ENCODE measurements at places on chromosomes 12 and 14.

DNA sequence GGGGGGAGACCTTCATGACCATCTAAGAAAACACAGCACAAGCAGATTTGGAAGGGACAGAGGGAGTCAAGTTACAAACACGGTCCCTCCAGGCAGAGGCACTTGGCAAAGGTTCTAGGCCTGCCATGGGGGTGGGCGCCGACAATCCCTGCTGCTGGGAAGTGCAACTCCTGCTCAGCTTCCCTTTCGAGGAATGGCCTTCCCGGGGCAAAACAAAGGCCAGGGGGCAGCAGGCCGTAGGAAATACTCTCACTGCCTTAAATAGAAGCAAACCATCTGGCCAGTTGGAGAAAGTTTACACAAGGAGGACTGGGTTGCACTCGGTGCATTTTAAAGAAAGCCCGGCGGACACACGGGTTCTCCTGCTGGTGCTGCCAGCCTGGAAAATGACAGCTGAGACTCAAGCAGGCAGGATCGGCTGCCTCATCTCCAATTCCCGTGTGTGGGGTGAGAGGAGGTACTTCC, 65.8 kb downstream of the ITPK1 start:
- DNase-seq: no peak

DNA sequence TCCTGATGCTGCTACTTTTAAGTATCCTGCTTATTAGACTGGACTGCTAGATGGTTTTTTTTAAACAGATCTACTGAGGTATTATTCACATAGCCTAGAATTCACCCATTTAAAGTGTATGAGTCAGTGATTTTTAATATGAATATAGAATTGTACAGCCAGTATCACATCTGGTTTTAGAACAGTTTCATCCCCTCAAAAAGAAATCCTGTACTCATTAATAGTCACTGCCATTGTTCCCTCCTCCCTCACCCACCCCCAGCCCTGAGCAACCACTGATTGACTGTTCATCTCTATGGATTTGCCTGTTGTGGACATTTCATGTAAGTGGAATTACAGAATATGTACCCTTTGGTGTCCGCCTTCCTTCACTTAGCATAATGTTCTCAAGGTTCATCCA, 98.4 kb downstream of the PPP2R5C start:
- DNase-seq: no peak

DNA sequence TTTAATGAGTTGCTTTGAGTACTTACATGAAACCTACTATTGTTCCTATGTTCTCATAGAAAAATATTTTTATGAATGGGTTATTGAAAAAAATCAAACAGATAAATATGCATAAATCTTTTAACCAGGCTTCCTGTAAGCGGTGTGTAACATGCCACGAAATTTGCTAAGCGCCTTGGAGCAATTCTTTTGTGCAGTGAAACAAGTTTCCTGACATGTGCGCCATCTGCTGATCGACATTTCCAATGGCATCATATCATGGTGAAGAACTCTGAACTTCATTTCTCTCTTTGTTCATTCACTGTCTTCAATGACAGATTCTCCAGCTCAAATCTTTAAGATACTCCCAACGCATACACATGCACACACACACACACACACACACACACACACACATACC, 145.6 kb upstream of the NAV3 start:
- DNase-seq: no peak

DNA sequence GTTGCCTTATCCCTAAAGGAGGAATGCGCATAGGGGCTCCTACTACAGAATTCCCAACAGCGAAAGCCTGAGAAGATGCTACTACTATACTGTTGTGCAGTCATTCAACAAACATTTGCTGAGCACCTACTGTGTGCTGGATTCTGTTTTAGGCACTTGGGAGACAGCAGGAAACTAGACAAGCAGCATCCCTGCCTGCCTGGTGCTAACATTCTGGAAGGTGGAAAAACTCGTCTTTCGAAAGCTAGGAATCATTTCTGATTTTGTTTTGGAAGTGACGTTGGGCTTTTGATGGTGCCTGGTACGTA, 131.5 kb upstream of the NCOR2 start:
- DNase-seq: no peak

GRCh38 chr14:90681929-90682328, 134.3 kb downstream of the TTC7B start:
- DNase-seq: no peak

DNA sequence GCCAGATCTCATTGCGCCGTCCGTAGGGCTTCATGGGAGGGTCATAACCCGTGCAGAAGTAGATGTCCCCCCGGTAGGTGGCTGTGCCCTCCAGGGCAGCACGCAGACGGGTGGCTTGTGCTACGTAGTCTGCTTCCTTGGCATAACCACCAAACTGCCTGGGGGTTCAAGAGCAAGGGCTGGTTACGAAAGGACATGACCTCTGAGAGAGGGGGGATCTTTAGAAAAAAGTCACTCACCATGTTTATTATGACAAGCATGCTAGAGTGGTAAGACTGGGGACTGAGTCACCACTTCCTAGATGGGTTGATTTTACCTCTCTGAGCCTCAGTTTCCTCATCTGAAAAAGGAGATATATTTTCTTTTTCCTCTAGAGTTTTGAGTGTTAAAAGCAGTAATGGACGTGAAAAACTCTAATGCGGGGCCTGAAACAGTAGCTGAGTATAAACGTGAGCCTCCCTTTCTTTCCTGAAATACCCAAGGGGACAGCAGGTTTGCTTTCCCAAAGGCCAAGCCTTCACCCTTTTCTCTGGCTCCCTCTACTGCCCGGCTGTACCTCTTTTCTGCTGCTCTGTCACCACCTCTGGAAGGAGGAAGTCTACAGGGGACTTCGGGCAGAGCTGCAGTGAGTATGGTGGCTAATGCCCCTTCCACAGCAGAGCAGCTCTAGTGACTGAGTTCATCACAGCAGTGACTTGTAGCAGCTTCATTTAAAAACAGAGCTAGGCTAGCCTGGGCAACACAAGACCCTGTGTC, 23.5 kb upstream of the GPRC5D start:
- no peak for DNase-seq

- DNase-seq: no peak
Measured at GRCh38 chr14:61319706-61320105, 1.7 kb upstream of the PRKCH start.

GRCh38 chr14:91350813-91351511, 66.7 kb downstream of the CCDC88C start:
- DNase-seq: peak; percentile 20

DNA sequence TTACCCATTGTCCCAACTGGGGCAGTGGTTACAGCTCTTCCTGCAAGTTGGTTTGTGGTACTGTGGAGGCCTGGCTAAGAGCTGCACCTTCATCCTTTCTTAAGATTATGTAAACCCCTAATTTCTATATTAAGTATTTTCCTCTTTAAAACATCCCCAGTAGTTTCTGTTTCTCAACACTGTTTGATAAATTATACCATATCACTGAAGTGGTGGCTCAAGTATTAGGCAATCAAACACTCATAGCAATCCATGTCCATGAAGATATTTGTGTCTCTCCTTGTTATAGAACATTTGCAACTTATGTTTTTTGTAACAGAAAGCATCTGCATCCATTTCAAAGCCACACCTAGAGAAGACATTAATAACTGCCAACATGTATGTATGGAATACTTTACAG, 31.8 kb downstream of the ATXN3 start:
- DNase-seq: no peak

DNA sequence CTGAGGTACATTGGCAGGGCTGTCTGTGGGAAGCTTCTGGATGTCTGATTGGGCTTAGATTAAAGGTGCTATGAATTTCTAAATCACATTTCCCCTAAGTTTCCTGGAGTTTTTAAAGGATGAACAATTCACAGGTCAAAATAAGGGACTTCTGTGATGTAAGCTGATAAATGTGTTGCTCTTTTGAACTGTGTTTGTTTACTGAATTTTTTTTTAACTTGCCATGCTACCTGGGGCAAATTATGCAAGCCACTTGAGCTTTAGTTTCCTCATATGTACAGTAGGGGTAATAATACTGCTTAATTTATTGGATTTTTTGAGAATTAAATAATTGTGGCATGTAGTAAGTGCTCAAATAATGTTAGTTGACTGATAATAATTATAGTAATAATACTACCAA, 52.8 kb upstream of the CCDC91 start:
- no peak for DNase-seq

GRCh38 chr12:50538182-50538581, 33.4 kb downstream of the DIP2B start:
- DNase-seq: no peak

DNA sequence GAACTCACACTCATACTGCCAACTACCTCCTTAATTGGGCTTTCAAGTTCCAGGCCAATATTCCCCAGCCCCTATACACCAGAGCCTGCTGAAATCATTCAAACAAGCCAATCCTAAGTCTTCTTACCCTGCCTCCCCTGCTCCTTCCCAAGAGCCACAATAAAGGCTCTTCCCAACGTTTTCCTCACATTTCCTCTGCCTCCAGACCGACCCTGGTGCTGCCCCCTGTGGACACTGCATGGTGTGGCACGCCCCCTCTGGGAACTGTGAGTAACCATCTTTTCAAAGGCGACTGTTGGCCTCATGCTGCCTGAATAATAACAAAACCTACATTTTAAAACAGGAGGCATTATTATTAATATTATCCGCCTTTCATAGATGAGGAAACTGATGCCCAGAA, 111.6 kb upstream of the NOS1 start:
- no peak for DNase-seq

- peak; percentile 18 for DNase-seq
Measured at GRCh38 chr12:113221997-113222729, 899 bp downstream of the TPCN1 start.

DNA sequence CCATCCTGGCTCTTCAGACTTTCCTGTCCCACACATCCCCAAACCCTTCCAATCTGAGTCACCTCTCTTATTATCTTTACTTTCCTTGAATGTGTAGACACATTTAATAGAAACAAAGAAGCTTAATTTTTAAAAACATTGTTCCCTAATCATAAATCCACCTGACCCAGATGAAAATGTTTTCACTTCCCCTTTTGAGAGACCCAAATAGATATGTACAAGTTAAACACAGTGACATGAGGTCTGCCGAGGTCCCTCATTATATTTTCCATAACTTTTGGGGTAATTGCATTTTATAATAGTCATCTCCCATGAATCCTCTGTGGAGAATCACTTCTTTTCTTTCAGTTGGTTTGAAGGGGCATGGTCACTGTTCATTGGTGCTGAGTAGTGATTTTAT, 191.1 kb downstream of the GRIN2B start:
- no peak for DNase-seq

- DNase-seq: no peak
Measured at GRCh38 chr12:81866081-81866480, 106.9 kb upstream of the PPFIA2 start.

- peak; percentile 45 for DNase-seq
Measured at GRCh38 chr14:93332397-93332852, 411 bp downstream of the BTBD7 start.

DNA sequence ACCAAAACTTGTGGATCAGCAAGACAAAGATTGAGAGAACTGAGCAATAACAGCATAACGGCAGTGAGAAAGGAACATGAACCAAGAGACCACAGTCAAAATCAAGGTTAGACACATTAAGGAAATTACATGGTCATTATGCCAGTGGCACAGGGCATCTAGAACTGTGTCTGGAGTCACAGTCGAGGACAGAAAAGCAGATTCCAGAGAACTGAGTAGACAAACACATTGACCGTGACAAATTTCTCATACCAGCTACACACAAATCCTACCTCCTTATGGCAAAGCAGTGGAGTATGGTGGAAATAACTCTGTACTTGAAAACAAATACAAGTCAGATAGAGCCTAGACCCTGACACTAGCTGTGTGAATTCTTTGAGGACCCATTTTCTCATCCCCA, 367.3 kb downstream of the DUSP6 start:
- no peak for DNase-seq

GRCh38 chr12:15033641-15034040, 60.8 kb downstream of the PDE6H start:
- no peak for DNase-seq

DNA sequence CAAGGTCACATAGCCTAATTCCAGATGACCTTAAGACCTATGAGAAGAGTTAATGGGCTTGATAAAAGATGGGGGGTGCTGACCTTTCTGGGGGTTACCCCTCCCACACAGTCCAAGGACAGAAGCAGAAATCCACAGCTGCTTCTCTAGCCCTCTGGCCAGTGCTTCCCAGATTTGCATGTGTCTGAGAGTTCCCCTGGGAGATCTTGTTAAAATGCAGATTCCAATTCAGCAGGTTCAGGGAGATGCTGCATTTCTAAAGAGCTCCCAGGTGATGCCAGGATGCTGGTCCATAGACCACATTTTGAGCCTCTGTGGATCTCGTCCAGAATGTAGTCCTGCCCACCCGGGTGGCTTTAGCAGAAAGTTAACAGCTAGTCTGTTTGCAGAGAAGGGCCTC, 82.1 kb downstream of the WSCD2 start:
- DNase-seq: no peak

DNA sequence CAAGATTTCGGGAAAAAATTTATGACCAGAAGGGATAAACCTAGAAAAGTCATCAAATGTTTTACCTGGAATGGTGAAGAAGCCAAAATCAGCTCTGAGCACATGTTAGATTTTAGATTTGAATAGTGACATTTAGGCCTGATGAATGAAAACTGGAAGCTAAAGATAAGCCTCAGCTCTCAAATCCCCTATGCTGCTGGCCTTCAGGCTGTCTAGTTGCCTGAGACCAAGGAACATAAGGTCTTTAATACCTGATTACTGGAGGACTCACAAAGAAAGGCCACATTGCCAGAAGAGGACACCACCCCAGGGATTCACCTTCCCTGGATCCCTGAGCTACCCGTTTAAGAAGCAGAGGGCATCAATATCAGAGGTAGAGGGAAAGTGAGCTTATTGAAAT, 56.6 kb downstream of the BCL2L14 start:
- no peak for DNase-seq

DNA sequence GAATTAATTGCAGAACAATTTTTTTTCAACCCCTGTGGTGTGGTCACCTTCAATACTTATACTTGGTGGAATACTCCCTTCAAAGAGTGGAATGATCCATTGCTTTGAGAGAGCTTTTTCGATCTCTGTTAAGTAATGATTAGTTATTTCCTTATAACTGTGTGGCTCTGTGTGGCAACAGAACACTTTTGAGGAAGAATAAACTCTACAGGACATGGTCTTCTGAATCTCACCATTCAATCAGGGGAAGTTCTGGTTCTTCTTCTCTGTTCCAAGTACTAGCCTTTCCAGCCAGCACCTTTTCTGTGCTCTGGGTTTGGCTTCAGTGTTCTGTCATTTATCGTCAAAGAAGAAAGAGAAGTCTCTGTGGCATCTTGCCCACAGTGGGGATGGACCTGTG, 369.2 kb downstream of the ZFP36L1 start:
- DNase-seq: no peak
